Left ventricle myocardium inferior (tissue), 1 donor: ENCODE measurements at places on chromosomes 2 and 18. TPM values are rescaled to one million over a fixed set of nuclear protein-coding genes. Genes with fewer than 3 reads are reported as not detected.

DNA sequence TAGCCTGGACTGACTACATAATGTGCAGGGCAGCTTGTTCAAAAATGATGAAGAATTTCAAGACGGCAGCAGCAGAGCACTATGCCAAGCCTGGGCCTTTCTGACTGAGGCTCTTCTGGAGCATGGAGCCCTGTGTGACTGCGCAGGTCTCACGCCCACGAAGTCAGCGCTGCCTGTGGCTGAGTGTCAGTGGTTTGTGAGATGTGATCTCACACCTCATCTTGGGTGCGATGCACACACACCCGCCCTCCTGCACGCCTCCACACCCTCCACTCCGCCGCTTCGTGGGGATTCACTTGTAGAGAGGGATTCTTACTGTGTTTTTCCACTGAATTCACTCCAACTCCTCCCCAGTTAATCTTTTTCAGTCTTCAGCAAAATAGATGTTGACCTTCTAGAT is 103.9 kb downstream of the VIT start:
- DNase-seq: no peak

DNA sequence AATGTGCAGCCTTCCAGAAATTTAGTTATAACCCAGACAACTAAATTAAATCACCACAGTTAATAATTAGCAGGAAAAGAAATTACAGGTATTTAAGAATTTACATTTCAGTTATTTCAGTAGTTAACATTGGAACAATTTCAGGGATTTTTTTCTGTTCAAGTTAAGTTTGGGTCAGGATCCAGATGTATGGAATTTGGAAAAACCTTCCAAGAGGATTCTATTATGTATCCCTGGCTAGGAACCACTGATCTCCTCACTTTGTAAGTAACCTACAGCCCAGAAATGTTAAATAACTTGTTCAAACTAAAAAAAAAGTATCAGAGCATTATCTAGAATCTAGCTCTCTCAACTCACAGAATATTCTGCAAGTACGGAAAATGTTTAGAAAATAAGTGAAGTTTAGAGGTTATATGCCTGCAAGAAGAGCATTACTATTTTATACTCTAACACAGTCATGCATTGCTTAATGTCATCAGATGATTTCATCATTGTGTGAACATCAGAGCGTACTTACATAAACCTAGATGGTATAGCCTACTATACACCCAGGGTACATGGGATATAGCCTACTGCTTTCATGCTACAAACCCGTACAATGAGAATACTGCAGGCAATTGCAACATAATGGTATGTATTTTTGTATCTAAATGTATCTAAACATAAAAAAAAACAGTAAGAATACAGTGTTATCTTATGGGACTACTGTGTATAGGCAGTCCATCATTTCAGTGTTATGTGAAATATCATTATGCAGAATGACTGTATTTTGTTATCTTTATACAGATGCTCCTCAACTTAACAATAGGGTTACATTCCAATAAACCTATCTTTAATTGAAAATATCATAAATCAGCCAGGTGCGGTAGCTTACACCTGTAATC is 6.1 kb downstream of the NCKAP1 start:
- DNase-seq: no peak

GRCh38 chr2:111194835-111195621 is 74.3 kb downstream of the BCL2L11 start:
- DNase-seq: no peak

DNA sequence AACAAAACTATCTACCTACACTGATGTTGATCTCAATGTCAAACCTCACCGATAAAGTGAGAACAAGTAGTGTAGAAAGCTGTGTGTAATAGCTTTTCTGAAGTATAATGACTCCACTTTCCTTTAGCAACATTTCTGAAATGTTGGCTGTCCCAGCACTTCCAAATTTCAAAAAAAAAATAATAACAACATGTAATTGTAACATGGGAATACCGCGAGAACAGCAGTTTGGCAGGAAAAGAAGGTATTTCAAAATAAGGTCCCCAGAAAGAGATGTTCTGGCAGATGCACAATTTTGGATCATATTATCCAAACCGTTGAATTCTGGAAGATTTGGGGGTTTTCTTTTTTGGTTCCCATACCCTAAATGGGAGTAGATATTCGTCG is 352.0 kb downstream of the ARHGAP15 start:
- no peak for DNase-seq

DNA sequence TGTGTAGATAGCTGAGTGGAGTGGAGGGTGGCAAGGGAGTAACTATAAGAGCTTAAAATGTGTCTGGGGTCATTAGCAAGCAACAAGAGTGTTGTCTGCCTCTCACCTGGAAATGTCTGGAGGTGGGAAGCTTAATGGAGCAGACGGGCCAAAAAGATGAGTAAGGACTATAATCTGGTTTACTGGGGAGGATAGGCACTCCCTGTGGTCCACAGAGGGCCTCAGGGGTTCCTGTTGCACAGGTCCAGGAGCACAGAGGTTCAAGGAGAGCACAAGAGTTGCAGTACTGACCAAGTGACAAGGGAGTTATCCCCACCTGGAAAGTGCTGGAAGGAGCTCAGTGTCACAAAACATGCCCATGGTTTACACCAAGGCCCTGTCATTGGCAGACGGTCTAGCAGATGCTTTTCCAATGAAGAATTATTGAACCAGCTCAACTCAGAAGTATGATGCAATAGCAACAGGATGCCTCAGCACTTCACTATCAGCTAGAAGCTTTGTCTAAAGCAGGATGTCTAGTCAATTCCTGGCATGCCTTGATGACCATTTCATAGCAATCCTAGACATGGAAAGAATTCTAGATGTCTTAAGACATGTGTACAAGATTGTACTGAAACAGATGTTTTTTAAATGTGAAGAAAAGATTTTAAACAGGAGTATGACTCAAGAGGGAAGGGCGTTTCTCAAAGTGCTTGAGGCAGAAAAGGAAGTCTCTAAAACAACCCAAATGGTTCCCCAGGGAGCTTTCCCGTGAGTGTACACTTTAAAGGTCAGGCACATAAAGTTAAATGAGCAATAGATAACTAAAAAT is 62.9 kb upstream of the SERPINE2 start:
- no peak for DNase-seq

- no peak for DNase-seq
Observed at GRCh38 chr2:180040146-180040925, 33.2 kb upstream of the CWC22 start.

GRCh38 chr2:196230061-196230854 is 58.9 kb upstream of the STK17B start:
- DNase-seq: no peak

- no peak for DNase-seq
Observed at GRCh38 chr2:65357959-65358294, 74.5 kb downstream of the SPRED2 start.

GRCh38 chr2:120204417-120204816 is 18.8 kb downstream of the TMEM185B start:
- no peak for DNase-seq

- DNase-seq: peak; percentile 70
Observed at GRCh38 chr2:55159037-55159651, 72.9 kb downstream of the CLHC1 start.

DNA sequence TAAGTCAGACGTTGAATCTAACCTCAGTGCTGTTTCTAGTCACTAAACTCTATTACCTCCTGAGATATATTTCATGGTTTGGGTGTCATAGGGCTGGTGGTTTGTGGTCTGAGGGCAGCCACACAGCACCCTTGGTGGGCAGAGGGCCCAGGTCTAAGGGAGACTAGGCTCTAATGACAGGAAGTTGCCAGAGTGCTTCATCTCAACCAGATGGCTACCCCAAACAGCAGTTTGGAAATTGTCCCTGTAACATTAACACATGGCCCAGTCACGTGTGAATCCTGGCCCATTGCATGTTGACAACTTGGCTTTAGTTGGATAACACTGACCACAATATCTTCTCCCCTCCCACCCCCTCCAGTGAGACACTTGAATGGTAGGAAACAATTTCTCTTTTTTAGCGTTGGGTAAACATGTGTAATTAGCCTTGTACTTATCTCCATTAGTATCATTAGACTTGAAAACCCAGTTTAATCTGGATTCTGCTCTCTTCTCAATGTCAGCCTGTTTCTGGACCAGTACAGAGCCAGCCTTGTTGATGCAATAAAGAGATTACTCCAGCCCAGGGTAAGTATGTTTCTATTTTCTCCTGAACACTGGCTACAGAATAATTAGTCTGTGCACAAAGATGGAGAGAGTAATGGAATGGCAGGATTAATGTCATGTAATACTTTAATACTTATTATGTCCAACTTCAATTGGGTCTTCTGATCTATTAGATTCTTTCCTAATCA is 187.8 kb upstream of the SIX3 start:
- no peak for DNase-seq

DNA sequence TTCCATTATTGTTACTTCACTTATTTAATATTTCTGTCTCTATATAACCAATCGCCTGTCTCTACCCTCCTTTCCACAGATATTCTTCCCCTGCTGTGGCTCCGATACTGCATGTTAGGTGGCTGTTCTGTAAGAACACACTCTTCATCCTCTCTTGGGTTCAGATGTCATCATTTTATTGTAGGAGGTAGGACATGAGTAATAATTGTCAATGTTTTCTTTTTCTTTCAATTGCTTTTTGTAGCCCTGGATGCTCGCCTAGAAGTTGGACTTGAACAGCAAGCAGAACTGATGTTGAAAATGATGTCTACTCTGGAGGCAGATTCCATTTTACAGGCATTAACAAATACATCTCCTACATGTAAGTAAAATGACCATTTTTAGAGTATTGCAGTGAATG is 128.6 kb downstream of the BIRC6 start:
- no peak for DNase-seq

Gene RAB6C
- 0.16 TPM for total RNA-seq

Gene CPO
- 0.25 TPM for total RNA-seq
